ENCODE measurements at places on chromosomes 1 and 21.

DNA sequence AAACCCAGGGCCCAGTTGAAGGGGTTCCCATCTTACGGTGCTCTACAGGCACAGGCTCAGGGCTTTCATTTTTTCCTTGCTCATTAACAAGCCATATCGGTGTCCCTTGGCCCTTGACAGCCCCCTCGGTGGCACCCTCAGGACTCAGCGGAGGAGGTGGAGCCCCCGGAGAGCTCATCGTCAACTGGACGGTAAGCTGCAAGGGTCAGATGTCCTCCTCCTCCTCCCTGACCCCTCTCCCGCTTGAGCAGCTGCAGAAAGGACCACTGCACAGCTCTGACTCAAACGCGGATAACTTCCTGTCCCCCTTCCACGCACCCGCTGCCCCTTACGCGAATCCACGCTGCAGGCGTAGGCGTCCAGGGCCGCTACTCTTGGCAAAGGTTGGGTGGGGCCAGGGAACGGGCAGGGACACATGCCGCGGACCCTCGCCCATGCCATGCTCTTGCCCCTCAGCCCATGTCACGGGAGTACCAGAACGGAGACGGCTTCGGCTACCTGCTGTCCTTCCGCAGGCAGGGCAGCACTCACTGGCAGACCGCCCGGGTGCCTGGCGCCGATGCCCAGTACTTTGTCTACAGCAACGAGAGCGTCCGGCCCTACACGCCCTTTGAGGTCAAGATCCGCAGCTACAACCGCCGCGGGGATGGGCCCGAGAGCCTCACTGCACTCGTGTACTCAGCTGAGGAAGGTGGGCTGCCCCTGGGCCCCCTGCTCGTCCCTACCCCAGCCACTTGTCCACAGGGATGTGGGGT is 14.7 kb downstream of the TMEM81 start:
- DNase-seq = no peak

DNA sequence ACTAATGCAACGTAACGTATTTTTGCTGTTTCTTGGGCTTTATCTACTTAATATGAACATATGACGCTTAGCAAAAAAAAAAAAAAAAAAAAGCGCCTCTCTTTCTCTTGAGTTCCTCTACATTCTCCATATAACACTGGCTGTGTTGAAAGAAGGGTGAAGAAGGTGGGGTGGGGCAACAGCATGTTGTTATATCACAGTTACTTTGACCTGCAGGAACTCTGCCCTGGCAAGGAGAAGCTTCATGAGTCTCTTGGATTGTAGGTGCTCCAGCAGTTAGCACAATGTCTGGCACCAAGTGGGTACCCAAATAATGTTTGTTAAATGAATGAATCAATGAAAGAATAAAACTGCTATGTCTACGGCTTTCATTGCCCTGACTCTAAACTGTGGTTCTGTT is 162.6 kb downstream of the ATG4C start:
- no peak for DNase-seq

DNA sequence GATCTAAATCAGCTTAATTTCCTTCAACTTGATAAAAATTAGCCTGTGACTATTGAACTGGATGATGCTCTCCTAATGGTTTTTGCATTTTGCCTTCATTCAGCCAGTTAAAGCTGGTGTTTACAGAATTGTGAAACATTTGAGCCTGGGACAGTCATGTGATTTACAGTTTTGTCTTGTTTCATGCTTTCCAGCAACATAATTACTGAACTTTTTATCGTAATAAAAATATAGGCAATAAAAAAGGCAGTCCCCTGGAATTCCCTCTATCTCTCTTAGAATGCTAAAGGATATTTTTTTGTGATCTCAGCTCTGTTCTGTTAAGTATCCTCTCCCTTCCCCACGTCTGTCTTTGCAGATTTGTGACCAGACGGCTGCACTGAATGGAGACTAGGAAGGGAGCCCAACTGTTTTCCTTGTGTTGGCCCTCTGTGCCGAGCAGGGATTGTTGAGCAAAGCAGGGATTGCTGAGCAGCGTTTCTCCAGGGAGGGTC is 70.3 kb upstream of the RGL1 start:
- DNase-seq = no peak

GRCh38 chr1:172484252-172484651 is 40.4 kb upstream of the PIGC start:
- DNase-seq = no peak

DNA sequence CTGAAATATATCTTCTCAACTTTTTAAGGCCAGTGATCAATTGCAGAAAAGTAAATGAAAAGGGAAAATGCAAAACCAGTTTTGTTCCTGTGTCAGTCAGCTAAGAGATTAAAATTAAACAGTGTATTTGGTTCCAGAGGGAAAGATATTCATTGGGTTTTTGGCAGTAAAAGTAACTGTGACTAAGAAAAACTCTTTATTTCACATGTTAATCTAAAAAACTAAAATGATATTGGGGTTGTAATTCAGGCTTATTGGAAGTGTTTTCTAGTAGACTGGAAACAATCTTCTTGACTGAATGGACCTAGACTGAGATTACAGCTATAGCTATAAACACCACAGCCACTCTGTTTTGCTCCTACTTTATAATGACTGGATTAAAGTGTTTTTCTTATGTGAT is 413.9 kb downstream of the ADGRL2 start:
- DNase-seq = no peak

DNA sequence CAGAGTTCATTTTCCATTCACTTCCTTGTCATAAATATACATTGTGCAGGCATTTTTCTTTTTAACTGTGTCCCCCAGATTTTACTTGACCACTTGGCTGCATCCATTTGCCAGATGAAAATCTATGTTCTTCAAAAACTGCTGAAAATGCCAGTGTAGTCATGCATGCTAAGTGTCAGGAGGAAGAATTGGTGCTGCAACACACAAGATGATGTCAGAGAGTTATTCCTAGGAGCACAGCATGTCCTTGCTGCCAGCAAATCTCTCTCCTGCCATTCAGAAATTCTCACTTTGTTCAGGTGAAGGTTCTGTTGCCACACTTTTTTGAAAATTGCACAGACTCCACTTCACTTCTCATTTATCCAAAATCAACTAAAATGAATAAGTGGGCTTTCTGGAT is 106.4 kb upstream of the MAGI3 start:
- DNase-seq = no peak

DNA sequence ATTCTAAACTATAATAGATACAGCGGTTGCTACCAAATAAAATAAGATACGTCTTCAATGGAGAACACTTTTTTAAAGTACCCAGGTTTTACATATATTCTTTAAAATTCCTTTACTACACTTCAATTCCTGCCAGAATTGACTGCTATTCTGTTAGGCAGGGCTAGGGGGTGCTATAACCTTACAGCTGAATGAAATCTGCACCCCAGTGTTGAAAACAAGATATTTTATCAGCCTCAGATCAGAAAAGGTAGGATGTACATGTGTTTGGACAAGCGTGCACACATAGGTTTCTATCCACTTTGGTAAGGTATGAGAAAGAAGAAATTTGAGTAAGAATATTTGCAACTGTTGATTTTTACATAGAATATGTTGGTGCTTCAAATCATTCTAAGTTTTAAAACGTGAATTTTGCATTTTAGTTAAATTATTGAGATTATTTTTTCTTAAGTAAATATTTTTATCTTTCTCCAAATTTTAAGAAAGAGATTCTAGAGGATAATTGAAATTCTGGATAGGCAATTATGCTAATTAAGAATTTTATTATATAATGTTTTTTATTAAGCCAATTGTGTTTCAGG is 490.8 kb upstream of the ADGRL4 start:
- no peak for DNase-seq

- DNase-seq = peak; percentile 64
These were observed at the start of gene COL24A1 for GRCh38 chr1:86156566-86157455. TSS of gene COL24A1 (minus strand) at chr1:86156772. CDS start at chr1:86156396, 376 bp downstream.

- no peak for DNase-seq
These were observed 25.9 kb downstream of the KRTAP19-8 start for GRCh38 chr21:31012133-31013089.

GRCh38 chr1:2646837-2647236 is 14.0 kb upstream of the MMEL1 start:
- no peak for DNase-seq

- no peak for DNase-seq
These were observed 21.3 kb downstream of the MIIP start for GRCh38 chr1:12040457-12041051.

DNA sequence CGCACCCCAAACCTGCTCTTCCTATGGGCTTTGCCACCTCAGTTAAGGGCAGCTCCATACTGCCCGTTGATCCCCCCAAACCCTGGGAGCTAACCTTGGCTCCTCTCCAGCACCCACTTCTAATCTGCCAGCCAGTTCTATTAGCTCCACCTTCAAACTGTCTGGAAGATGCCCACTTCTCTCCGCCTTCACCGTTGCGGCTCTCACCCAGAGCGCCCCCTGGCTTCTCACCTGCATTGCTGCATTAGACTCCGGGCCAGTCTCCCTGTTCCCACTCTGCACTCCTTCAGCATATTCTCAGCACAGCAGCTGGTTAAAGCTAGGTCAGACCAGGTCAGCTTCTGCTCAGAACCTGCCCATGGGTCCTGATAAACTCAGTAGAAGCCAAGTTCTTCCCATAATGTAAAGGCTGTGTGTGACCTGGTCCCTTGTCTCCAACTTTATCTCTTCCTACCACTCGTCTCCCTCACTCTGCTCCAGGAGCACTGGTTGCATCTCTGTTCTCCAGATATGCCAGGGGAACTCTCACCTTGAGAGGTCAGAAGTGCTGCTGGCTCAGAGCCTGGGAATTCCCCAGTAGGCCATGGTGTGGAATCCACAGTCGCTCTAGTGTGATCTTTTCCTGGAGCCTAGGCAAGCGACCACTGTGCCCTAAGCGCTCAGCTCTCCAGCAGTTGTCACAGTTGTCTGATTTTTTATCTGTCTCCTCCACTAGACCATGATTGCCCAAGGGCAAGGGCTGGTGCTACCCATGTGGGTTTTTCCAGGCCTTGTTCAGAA is 150.3 kb downstream of the HMGB4 start:
- DNase-seq = no peak

- DNase-seq = no peak
These were observed 2.6 kb downstream of the GABPA start for GRCh38 chr21:25737421-25737820.

DNA sequence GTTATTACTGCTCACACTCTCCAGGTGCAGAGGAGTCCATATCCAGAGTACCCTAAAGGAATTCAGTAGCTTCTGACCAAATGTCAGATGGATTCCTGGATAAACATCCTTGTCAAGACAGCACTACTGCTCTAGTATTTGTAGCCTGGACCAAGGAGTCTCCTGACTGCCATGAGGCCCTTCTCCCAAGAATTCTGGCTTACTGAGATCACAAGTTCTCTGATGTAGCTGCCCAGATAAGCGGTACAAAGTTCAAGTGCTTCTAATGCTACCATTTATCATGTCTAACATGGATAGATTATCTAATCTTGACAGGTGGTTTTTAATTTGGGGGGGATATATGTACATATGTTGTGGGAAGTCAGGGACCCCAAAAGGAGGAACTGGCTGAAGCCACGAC is 196.6 kb upstream of the HMCN1 start:
- DNase-seq = no peak

DNA sequence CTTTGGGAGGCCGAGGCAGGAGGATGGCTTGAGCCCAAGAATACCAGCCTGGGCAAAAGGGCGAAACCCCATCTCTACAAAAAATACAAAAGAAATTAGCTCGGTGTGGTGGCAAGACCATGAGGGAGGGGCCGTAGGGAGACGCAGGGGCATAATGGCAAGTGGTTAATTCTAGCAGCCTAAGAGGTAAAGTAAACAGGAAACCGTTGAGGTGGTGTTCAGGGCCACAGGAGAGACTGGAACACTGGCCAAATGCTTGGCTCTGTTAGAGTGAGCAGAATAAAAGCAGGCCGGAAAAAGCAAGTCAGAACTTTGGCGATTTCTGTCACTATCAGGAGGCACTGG is 89.2 kb downstream of the RIPK4 start:
- DNase-seq = peak; percentile 25

DNA sequence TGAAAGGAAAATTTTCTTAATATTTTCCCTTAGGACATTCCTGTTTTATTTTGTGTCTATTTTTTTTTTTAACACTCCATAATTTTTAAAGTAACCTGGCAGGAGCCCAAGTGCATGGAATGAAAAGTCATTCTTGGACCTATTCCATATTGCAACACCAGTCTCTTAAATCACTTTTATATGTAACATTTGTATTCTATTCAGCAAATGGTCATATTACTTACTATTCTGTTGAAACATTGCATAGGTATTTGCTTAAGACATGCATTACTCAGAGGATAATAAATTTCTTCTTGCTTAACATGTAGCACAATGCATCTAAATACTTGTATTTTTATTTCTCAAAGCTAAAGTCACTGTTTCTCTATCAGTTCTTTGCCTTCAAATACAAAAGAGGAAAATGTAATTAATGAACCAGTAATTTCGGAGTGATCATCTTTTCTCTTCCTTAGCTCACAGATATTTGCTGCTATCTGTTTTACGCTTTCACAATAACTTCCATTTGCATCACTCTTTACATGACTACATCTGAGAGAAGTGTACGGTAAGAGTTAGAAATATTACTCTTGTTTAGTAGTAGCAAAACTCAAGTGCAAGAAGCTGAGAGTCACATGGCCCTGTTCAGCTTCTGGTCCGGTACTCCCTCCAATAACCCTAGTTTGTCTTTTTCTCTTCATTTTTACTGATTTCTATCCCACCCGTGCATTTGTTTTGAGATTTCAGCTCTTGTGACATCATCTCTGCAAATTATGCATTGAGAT is 394.8 kb downstream of the USP25 start:
- no peak for DNase-seq

- DNase-seq = no peak
These were observed 22.9 kb upstream of the SLC44A3 start for GRCh38 chr1:94797291-94797690.

DNA sequence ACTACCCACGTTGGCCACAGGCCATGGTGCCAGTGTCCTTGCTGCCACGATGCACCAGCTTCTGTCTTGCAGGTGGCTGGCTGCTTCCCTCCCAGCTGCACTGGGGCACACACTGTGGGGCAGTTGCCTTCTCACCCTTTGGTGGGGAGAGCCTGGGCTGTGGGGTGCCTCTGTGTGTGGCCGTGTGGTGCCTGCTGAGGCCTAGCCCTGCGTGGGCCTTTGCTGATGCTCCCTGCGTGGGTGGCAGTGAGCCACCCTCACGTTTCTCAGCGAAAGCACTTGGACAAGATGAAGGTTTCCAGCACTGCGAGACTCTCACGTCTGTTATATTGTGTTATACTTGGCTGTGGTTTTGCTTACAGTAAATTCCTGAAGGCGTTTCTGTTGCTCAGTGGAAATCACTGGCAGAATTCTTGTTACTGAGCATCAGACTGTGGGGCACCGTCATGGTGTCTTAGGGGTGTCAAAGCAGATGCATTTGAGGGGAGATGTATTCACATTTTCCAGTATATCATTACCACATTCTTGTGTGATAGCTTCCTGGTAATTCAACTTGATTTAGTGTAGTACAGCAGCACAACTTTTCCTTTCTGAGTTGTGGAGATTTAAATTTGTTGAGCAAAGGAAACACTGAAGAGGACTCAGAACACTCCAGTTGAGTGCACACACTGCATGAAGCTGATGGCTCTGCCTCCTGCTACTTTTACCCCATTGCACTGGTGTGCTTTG is 124.7 kb downstream of the PCBP3 start:
- no peak for DNase-seq

Data from NCI-H1105 (cell line).